Chondrocyte (in vitro differentiated cells): ENCODE measurements at places on chromosomes 2 and 18.

GRCh38 chr2:86075886-86076285 is 29.8 kb downstream of the POLR1A start:
- no peak overlapping the region for H3K27ac ChIP-seq
- DNase-seq: no peak
- H3K27me3 ChIP-seq: no peaks in the 10 kb centered on the region
- H3K36me3 ChIP-seq: peaks cover 33% of the 10 kb centered on the region
- no peak overlapping the region for H3K4me3 ChIP-seq
- peaks cover 39% of the 10 kb centered on the region for H3K4me1 ChIP-seq

DNA sequence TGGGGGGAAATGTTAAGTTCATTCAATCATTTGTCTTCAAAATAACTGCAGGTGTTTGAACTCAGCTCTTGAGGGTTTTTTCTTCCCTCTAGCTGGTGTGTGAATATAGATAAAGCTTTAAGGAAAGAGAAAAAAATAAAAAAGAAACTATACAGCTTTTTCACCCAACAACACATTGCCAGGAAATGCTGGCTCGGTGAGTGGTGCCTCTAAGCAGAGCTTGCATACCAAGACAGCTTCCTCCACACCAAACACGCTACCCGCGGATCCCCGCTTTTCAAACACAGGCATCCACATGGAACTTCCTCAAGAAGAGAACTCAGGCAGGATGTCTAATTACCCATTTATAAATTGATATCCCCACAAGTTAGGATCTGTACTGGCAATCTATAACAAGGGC is 69.8 kb upstream of the TANK start:
- H3K36me3 ChIP-seq: no peaks in the 10 kb centered on the region
- peaks cover 14% of the 10 kb centered on the region for H3K4me1 ChIP-seq
- H3K27me3 ChIP-seq: no peaks in the 10 kb centered on the region
- DNase-seq: no peak

- no peak overlapping the region for H3K4me3 ChIP-seq
- H3K27me3 ChIP-seq: peaks cover 9% of the 10 kb centered on the region
Observed at GRCh38 chr2:25720575-25720974, 47.2 kb upstream of the DTNB start.

DNA sequence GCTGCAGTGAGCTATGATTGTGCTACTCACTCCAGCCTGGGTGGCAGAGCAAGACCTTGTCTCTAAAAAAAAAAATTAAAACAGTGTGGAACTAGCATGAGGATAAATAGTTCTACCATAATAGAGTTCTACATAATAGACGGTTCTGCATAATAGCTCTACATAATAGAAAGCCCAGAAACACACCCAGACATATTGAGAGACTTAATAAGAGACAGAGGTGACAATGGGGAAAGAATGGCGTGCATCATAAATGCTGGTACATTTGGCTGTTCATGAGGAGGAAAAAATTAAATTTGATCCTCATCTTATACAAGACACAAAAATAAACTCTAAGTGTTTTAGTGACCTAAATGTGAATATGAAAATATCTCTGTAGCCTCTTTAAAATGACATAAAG is 58.5 kb downstream of the PTRHD1 start:
- H3K4me1 ChIP-seq: peaks cover 7% of the 10 kb centered on the region
- DNase-seq: no peak
- H3K4me3 ChIP-seq: no peak overlapping the region
- peaks cover 6% of the 10 kb centered on the region for H3K36me3 ChIP-seq

DNA sequence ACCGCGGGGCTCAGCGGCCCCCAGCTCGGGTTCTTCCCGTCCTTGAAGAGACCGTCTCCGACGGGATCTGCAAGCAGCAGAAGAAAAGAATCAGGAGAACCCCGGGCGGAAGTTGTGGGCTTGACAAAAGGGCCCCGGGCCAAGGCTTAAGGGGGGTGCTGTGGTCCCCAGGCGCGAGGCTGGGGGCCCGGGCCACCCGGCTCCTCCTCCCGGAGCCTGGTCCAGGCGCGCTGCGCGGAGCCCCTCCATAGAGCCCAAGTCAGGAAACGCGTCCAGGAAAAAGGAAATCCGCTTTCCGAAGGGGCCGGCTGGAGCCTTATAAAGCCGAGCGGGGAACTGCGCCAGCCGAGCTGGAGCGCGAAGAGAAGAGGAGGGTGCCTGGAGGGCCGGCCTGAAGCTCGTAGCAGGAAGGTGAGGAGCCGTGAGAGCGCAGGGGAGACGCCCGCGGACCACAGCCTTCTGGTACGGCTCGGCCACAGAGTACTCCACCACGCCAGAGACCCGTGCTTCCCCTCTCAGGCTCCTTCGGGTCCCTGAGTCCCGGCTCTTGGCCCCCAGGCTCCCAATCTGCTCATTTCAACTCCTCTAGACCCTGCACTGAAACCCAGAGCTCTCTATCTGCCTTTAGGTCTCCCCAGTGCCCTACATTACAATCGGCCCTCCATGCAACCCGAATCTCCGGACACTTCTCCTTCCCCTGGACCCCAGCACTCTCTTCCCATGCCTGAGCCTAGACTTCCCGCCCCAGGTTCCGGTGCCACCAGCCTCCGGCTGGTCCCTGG is 554 bp downstream of the FEV start:
- DNase-seq: peak; percentile 71
- peaks cover 71% of the 10 kb centered on the region for H3K27me3 ChIP-seq
- peaks cover 2% of the 10 kb centered on the region for H3K36me3 ChIP-seq
- peak overlapping the region; percentile 6 for H3K4me3 ChIP-seq

- no peak overlapping the region for H3K4me3 ChIP-seq
- H3K27me3 ChIP-seq: peaks cover 4% of the 10 kb centered on the region
- H3K4me1 ChIP-seq: no peaks in the 10 kb centered on the region
- no peak overlapping the region for H3K27ac ChIP-seq
- H3K36me3 ChIP-seq: no peaks in the 10 kb centered on the region
- DNase-seq: no peak
Observed at GRCh38 chr18:40607542-40608148, 1347.4 kb upstream of the PIK3C3 start.

DNA sequence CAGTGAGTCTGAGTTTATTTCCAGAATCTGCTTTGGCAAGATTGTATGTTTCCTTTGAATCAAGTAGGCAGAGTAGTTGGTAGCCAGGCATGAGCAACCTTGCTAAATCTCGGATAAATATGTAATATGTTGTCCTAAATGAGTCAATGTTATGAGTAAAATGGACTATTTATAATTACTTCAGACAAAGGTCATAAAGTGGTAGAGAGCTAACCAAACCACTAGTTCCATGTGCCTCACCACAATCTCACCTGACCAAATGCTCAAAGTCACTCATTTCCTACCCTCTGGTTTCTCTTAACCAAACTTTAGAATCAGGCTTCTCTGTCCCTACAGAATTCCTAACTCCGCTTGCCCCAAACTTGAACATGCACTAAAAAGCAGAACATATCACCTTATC is 261.2 kb upstream of the FSIP2 start:
- no peaks in the 10 kb centered on the region for H3K27me3 ChIP-seq
- DNase-seq: no peak
- H3K4me3 ChIP-seq: no peak overlapping the region
- no peak overlapping the region for H3K27ac ChIP-seq
